Activated CD4-positive, alpha-beta T cell treated with anti-CD3 and anti-CD28 coated beads, Interleukin-2, amount 50 U/mL, for 4 hours (primary cell): ENCODE measurements at places on chromosomes 6 and 20.

GRCh38 chr6:33305052-33305451 lies 6.3 kb upstream of the RGL2 start:
- no peak for DNase-seq

- no peak for DNase-seq
Measured at GRCh38 chr20:14178952-14179351, 158.5 kb downstream of the FLRT3 start.

DNA sequence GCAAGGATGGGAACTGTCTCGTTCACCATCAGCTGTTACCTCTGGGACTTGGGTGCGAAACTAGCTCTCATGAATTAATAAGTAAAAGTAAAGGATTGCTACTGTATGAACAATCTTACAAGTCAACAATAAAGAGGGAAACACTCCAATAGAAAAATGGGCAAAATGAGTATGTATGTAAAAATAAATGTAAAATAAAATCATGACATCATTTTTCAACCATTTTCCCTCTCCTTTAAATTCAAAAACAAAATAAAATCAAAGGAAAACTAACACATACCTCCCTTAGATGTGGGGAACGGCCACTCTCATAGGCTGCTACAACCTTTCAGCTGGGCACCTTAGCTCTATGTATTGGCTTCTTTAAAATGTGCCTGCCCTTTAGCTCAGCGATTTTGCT lies 389.7 kb upstream of the ARID1B start:
- no peak for DNase-seq

DNA sequence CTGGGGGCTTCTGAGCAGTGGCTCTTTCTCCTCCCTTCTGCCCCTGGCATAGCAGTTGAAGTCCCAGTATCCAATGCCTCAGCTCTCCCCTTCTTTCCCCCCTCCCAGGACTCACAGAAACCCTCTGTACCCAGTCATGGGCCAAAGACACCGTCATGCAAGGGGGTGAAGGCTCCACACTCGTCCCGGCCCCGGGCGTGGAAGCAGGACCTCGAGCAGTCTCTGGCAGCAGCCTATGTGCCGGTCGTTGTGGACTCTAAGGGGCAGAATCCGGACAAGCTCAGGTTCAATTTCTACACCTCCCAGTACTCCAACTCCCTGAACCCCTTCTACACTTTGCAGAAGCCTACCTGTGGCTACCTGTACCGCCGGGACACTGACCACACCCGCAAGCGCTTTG lies 10.4 kb upstream of the GUCA1A start:
- no peak for DNase-seq
